Fibroblast of skin of right biceps (primary cell): ENCODE measurements at places on chromosomes 12 and 14.

DNA sequence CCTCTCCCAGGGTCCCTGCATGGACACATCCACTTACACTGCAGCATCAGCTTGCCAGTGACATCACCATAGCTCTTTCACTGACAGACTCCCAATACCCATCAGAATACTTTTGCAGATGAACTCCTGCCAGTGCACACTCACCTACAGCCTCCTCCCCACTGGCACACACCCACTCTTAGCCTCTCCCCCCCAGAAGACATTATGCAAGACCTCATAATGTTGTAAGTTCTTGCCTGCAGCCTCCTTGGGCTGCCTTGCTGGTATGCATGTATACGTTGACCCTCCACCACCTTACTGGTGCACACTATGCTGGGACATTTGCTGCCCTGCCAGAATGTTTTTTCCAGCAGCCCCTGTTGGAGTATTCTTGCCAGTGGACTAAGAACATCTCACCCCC lies 324.2 kb downstream of the AEBP2 start:
- DNase-seq = no peak

GRCh38 chr12:51874000-51874399 lies 13.9 kb upstream of the ANKRD33 start:
- DNase-seq = peak; percentile 66

DNA sequence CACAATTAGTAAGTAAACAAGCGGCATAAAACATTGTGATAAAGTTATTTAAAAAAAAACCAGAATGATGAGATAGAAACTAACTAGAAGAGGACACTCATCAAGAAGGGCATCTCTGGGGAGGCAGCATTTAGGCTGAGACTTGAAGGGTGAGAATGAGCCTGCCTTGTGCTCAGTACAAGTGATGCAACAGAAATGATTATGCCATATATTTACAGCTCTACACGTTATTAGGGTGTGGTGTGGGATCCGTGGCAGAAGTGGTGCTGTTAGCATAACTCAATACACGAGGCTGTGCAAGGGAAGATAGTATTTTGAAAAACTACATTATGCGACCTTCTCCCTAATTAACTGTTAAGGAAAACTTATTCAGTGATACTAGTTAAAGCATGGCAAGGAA lies 178.5 kb upstream of the ATF7IP start:
- DNase-seq = no peak

GRCh38 chr12:23810329-23810902 lies 139.1 kb downstream of the SOX5 start:
- no peak for DNase-seq

DNA sequence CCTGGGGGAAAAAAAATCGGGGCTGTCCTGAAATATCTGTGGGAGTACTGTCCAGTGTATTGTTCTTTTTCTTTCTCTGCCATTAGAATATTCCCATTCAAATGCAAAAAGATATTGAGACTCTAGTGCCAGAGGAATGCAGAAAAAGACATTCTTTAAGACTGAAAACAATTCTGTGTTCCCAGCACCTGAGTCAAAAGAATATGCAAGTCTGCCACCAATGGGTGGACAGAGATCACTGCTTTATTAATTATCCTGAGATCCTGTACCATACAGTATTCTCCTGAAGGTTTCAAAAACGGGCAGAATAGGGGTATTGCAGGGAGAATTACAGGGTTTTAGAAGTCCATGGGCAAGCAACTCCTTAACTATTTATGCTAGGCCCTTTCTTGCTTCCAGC lies 361.8 kb downstream of the C12orf50 start:
- DNase-seq = peak; percentile 49

DNA sequence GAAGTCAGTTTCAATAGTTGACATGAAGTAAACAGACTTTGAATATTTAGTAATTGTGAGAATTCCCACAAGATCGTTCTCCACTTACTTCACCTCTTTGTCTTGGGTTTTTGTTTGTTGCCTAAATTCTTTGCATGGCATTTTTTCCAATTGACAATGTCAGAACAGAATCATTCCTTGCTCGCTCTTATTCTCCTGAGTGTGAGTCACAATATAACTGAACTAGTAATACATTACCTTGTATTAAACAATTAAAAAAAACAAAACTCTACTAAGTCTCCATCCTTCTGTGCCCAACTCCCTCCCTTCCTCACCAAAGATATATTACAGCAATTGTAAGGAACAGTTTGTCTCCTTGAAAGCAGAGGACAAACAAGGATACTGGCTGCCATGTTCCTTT lies 638.8 kb upstream of the NOVA1 start:
- no peak for DNase-seq

DNA sequence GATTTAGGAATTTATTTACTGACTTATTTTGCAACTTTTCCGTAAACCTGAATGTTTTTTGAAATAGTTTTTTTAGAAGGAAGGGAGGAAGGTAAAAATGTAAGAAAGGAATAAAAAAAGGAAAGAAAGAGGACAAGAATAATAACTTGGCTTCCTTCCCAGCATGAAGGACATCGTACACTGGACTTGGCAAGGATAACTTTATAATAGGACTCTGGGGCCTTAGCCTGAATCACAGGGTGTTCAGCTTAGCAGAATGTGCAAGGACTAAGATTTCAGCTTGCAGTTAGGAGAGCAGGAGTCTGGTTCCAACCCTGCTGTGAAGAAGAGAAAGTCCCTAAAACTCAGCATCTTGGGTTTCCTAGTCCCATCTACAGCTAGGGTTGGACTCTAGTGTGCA lies 1053.3 kb downstream of the VRK1 start:
- no peak for DNase-seq

DNA sequence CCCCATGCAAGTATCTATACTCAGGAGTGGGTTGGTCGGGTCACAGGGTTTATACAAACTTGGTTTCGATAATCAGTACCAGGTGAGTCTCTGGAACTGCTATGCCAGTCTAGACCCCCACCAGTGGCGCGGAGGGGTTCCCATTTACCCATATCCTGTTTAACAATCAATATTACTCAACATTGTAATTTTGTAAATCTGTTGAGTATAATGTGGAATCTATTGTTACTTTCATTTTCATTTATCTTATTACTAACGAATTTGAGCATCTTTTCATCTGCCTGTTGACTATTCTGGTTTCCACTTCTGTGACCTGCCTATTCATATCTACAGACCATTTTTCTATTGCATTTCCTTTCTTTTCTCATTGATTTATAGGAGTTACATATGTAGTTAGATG lies 275.2 kb upstream of the CRY1 start:
- no peak for DNase-seq

- no peak for DNase-seq
These were observed 227.4 kb downstream of the CCDC59 start for GRCh38 chr12:82130762-82131161.

DNA sequence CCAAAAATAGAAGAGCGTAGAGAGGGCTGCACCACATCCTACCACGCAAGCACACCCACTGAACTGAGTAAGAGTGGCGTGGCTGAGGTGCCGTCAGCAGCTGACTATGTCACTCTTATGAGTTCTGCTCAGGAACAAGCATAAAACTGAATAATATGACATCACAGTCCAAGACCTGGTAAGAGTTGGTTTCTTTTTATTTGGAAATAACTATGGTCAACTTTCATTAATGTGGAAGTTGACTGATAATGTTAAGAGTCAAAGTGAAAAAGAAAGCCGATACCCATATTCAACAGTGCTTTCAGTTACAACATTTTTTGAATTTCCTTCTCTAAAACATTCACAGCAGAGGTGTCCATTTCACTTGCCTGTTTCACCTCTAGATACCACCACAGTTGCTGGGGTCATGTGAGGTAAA lies 44.6 kb downstream of the GNS start:
- DNase-seq = no peak

- no peak for DNase-seq
These were observed 4.4 kb upstream of the SHMT2 start for GRCh38 chr12:57224973-57225679.

GRCh38 chr12:13849456-13849855 lies 131.9 kb downstream of the GRIN2B start:
- DNase-seq = no peak

- DNase-seq = peak; percentile 26
These were observed 67.2 kb downstream of the GLT1D1 start for GRCh38 chr12:128920468-128920867.

- no peak for DNase-seq
These were observed 7.0 kb downstream of the ACVRL1 start for GRCh38 chr12:51914034-51914923.

GRCh38 chr12:13227191-13227590 lies 30.7 kb downstream of the EMP1 start:
- no peak for DNase-seq

GRCh38 chr12:111074559-111074958 lies 154.2 kb upstream of the MYL2 start:
- no peak for DNase-seq

DNA sequence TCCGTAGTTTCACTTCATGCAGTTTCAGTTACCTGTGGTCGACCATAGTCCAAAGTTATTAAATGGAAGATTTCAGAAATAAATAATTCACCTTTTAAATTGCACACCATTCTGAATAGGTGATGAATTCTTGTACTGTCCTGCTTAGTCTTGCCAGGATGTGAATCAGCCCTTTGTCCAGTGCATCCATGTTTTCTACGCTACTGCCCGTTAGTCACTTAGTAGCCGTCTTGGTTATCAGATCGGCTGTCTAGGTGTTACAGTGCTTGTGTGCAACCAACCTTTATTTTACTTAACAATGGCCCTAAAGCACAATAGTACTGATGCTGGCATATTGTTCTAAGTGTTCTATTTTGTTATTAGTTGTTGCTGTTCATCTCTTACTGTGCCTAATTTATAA lies 146.7 kb downstream of the ACSS3 start:
- DNase-seq = no peak

GRCh38 chr14:68365228-68365627 lies 427.6 kb downstream of the ZFP36L1 start:
- peak; percentile 81 for DNase-seq

DNA sequence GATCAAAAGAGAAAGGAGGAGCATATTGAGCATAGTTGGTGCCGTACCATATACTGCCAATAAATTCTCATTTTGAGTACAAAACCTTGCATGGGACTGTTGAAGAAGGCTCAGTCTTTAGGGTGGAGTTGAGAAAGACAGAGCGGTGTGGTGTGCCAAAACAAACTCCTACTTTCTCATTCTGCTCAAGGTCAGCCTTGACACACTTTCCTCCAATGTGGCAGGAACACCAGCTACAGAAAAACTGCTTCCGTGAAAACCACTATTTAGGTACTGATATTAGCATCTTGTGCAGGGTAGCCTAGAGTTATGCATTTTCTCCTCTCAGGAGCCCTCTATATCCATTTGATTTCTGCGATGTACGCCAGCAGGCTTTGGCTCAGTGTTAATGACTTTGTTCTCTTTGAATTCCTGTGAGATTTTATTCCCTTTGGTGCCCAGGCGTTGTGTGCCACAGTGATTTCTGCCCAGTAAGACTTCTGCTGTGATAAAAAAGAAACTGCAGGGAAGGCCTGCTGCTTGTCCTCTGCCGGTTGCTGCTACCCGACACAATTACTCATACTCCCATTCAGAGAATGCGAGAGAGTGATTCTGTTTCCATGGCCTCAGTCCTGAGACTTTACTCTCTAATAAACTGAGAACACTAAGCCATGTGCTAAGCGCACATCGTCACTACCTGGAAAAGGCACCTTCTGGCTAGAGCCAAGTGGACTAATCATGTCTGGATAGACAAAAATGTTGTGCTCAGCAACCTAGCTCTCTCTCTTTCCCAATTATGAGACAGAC lies 88.3 kb upstream of the MDM1 start:
- DNase-seq = peak; percentile 34

GRCh38 chr12:29634057-29634456 lies 136.6 kb upstream of the OVCH1 start:
- DNase-seq = peak; percentile 49

GRCh38 chr12:116400636-116401372 lies 123.3 kb upstream of the MED13L start:
- no peak for DNase-seq

- no peak for DNase-seq
These were observed 185.8 kb upstream of the NOS1 start for GRCh38 chr12:117547209-117547608.

DNA sequence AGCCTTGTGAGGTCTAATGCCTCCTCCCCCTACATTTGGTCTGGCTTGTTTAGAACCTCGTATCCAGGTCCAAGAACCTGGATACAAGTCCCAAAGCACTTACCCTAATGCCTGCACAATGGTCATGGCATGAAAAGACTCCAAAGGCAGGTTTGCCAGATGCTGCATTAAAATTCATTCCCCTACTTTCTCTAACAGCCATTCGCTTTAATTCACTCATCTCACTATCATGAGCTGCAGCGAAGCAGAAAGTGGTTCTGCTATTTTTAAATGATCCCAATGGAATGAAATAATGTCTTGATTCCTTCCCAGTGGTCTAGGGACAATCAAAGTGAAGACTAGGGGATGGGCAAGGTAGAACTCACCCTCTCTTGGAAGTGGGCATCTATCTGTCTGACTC lies 72.5 kb upstream of the MAX start:
- DNase-seq = no peak

GRCh38 chr12:89962648-89963047 lies 254.0 kb upstream of the ATP2B1 start:
- no peak for DNase-seq

DNA sequence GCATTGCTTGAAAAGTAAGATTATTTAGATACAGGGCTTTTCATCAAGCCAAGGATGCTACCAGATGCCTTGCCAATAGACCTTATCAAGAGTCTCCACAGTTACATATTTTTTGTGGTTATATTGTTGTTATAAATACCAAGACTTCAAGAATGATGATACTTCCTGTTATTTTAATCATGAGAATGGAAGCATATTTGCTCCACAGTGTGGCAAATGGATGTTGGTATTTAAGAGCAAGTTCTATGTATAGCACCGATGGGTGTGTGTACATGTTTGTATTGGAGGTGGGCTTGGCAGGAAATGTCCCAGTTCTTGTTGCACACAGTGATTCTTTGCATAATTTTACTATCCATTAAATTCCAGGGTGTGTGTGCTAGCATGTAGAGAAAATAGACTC lies 4.4 kb upstream of the NID2 start:
- DNase-seq = peak; percentile 75

DNA sequence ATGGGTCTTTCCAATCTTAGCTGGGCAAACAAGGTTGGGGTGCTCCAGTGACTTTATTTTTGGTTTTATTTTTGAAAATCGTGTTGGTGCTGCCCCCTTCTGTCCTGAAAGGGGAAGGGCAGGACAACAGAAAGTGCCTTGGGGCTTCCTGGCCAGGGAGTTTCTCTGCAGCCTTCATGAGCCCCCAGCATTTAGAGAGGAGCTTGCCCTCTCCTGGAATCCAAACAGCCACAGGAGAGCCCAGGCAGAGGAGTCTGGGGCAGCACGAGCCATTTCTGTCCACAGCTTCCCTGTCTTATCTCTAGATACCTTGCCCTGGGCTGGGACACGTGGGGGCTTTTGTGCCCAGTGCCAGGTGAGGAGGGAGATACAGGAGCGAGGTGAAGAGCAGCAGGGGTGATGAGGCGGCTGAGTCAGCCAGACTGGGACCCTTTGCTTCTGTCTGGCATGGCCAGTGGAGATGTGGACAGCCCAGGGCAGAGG lies 4.4 kb upstream of the C1RL start:
- peak; percentile 37 for DNase-seq

- peak; percentile 7 for DNase-seq
These were observed 2.4 kb downstream of the E2F7 start for GRCh38 chr12:77062846-77063461.

GRCh38 chr12:79360936-79361335 lies 329.8 kb downstream of the PAWR start:
- no peak for DNase-seq

GRCh38 chr14:23005451-23006187 lies 4.3 kb downstream of the C14orf93 start:
- peak; percentile 50 for DNase-seq
